Psoas muscle (tissue), 8 donors: ENCODE measurements at places on chromosomes 16 and 17. TPM values are rescaled to one million over a fixed set of nuclear protein-coding genes. Genes with fewer than 3 reads are reported as not detected.
A peak's percentile ranks its signal among the peaks of the same experiment; 100 is the strongest.

SDR42E1 gene
- not detected for total RNA-seq

SYCE1L gene
- total RNA-seq, result 1.2 TPM

GRCh38 chr16:71933017-71933416 is 37.7 kb downstream of the IST1 start:
- H3K36me3 ChIP-seq, result peaks cover 7% of the 10 kb centered on the region
- no peak overlapping the region for H3K4me3 ChIP-seq
- no peaks in the 10 kb centered on the region for H3K27me3 ChIP-seq
- DNase-seq, result no peak
- H3K4me1 ChIP-seq, result peaks cover 38% of the 10 kb centered on the region

DNA sequence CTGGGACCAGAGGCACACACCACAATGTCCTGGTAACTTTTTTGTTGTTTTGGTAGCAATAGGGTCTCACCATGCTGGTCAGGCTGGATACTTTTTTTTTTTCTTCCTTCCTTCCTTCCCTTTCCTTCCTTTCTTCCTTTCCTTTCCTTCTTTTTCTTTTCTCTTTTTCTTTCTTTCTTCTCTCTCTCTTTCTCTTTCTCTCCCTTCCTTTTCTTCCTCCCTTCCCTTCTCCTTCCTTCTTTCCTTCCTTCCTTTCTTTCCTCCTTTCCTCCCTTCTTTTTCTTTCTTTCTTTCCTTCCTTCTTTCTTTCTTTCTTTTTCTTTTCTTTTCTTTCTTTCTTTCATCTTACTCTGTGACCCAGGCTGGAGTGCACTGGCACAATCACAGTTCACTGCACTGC is 18.4 kb upstream of the ULK2 start:
- no peak for DNase-seq
- no peaks in the 10 kb centered on the region for H3K36me3 ChIP-seq
- no peak overlapping the region for H3K27ac ChIP-seq
- H3K4me3 ChIP-seq, result no peak overlapping the region
- no peaks in the 10 kb centered on the region for H3K27me3 ChIP-seq

GRCh38 chr17:71273441-71273840 is 847.4 kb upstream of the SOX9 start:
- no peaks in the 10 kb centered on the region for H3K4me1 ChIP-seq
- no peaks in the 10 kb centered on the region for H3K27me3 ChIP-seq
- no peaks in the 10 kb centered on the region for H3K36me3 ChIP-seq
- no peak overlapping the region for H3K4me3 ChIP-seq

SNX20 gene
- 1.8 TPM for total RNA-seq

CCL1 gene
- not detected for total RNA-seq

GRCh38 chr16:11632455-11632939 is 35.8 kb upstream of the SNN start:
- no peak overlapping the region for H3K4me3 ChIP-seq
- no peaks in the 10 kb centered on the region for H3K27me3 ChIP-seq
- no peaks in the 10 kb centered on the region for H3K4me1 ChIP-seq
- H3K27ac ChIP-seq, result peak overlapping the region; percentile 50
- DNase-seq, result no peak

- peaks cover 34% of the 10 kb centered on the region for H3K36me3 ChIP-seq
- H3K4me3 ChIP-seq, result no peak overlapping the region
- peaks cover 15% of the 10 kb centered on the region for H3K4me1 ChIP-seq
- H3K27me3 ChIP-seq, result no peaks in the 10 kb centered on the region
- DNase-seq, result no peak
Measured at GRCh38 chr17:64785011-64785421, 122.9 kb upstream of the SMURF2 start.

DNA sequence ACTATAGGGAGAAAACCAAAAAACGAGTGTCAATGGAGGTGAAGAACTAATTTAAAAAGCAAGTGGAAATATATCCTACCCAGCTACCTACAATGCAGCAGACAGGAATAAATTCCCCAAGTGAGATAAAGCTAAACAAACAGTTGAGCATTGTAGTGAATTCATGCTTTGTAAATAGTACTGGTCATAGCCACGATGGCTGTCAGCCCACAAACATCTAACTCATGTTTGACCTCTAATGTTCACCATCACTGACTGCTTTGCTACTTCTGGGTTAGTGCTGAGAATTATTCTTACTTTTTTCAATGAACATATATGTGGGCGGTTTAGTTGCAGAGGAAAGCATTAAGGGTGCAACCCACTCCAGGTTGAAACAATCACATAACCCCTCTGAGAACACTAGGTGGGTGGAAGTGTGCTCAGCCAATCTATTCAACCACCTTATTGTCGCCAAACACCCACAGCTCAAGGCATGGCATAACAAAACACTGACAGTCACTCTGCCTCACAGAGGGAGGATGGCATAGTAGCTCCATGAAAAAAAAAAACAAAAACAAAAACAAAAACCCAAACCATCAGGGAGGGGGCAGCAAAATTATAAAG is 264.1 kb downstream of the ZFHX3 start:
- H3K36me3 ChIP-seq, result peaks cover 17% of the 10 kb centered on the region
- H3K4me3 ChIP-seq, result no peak overlapping the region
- no peak for DNase-seq
- H3K27ac ChIP-seq, result no peak overlapping the region
- H3K27me3 ChIP-seq, result no peaks in the 10 kb centered on the region
- no peaks in the 10 kb centered on the region for H3K4me1 ChIP-seq

DNA sequence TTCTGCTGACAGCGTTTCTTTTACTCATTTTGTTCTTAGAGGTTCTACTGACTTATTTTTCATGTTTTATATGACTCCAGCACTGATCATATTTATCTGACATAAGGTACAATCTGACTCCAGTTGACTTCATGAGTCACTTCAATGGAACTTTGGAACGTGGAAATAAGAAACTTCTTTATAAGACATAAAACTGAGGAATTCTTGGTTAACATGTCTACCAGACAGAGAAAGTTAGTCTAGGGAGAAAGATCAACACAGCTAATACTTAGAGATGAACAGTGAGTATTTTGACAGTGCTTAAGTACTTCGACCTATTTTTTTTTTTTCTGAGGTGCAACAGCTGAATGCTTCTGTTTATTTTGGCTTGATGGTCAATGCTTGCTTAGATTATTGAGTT is 679.5 kb downstream of the KCNJ2 start:
- no peak overlapping the region for H3K27ac ChIP-seq
- H3K36me3 ChIP-seq, result no peaks in the 10 kb centered on the region
- H3K27me3 ChIP-seq, result no peaks in the 10 kb centered on the region
- H3K4me3 ChIP-seq, result no peak overlapping the region
- no peak for DNase-seq
- no peaks in the 10 kb centered on the region for H3K4me1 ChIP-seq

KRT15 gene
- 0.11 TPM for total RNA-seq

DNA sequence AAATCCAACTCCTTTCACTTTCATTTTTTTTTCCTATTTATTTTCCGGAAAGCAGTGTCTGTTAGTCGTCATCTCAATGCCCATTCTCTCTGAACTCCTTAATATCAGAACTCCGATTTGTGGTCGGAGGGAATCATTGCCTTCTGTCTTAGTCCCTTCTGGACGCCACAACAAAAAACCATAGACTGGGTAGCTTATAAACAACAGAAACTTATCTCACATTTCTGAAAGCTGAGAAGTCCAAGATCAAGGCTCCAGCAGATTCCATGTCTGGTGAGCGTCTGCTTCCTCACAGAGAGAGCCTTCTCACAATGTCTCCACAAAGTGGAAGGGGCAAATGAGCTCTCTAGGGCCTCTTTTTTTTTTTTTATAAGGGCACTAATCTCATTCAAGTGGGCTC is 296.6 kb upstream of the CDH11 start:
- H3K27me3 ChIP-seq, result no peaks in the 10 kb centered on the region
- no peak overlapping the region for H3K27ac ChIP-seq
- no peak for DNase-seq
- H3K36me3 ChIP-seq, result no peaks in the 10 kb centered on the region
- H3K4me3 ChIP-seq, result no peak overlapping the region
- no peaks in the 10 kb centered on the region for H3K4me1 ChIP-seq

DNA sequence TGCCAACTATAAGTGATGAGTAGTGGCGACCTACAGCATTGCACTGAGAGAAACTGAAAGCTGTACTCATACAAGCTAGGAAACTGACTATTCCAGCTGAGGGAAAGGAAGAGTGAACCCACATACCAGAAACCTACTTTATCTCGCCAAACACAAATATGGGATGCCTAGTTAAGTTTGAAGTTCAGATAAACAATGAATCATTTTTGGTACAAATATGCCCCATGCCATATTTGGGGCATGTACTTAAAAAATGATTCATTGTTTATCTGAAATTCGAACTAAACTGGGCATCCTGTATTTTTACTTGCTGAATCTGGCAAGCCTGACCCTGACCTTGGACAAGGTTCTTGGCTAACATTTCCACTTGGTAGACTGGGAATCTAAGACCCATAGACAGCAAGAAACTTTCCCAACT is 527.8 kb upstream of the PSMD7 start:
- no peaks in the 10 kb centered on the region for H3K4me1 ChIP-seq
- no peaks in the 10 kb centered on the region for H3K27me3 ChIP-seq
- no peak overlapping the region for H3K27ac ChIP-seq
- no peaks in the 10 kb centered on the region for H3K36me3 ChIP-seq

GRCh38 chr17:46002311-46002972 is 3.4 kb downstream of the STH start:
- H3K4me3 ChIP-seq, result no peak overlapping the region
- H3K36me3 ChIP-seq, result no peaks in the 10 kb centered on the region
- H3K27me3 ChIP-seq, result no peaks in the 10 kb centered on the region
- peak; percentile 65 for DNase-seq
- H3K27ac ChIP-seq, result peak overlapping the region; percentile 30

DNA sequence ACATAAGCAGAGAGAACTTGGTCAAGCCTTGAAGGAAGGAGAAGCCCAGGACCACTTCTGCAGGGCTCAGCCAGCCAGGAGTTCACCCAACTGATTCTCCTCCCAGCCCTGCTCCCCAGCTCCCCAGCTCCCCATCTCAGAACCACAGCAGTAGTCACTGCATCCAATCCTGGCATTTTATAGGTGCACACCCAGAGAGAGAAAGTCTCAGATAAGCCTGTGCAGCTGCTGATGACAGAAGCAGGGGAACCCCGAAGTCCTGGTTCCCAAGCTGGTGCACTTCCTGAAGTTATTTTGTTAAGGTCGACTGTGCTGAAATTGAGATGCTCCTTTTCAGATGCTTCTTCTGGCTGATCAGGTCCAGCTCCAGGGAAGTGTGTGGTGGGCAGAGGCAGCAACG is 6.6 kb downstream of the RNF112 start:
- H3K4me1 ChIP-seq, result no peaks in the 10 kb centered on the region
- H3K27me3 ChIP-seq, result no peaks in the 10 kb centered on the region
- H3K27ac ChIP-seq, result no peak overlapping the region
- H3K4me3 ChIP-seq, result no peak overlapping the region
